ENCODE measurements at places on chromosomes 1 and 21. TPM values are rescaled to one million over a fixed set of nuclear protein-coding genes. Genes with fewer than 3 reads are reported as not detected.

GRCh38 chr1:87853576-87854351 is 525.1 kb downstream of the LMO4 start:
- no peak for DNase-seq

GRCh38 chr1:224647449-224647848 is 31.3 kb downstream of the CNIH3 start:
- DNase-seq = no peak

- no peak for DNase-seq
These were observed 549.9 kb downstream of the PLPP3 start for GRCh38 chr1:56029319-56030003.

GRCh38 chr1:59560807-59561450 is 253.8 kb upstream of the HOOK1 start:
- DNase-seq = no peak

GRCh38 chr1:244327533-244327932 is 124.2 kb downstream of the ADSS2 start:
- DNase-seq = no peak

GRCh38 chr1:148355976-148356375 is 127.1 kb downstream of the PPIAL4G start:
- DNase-seq = no peak

DNA sequence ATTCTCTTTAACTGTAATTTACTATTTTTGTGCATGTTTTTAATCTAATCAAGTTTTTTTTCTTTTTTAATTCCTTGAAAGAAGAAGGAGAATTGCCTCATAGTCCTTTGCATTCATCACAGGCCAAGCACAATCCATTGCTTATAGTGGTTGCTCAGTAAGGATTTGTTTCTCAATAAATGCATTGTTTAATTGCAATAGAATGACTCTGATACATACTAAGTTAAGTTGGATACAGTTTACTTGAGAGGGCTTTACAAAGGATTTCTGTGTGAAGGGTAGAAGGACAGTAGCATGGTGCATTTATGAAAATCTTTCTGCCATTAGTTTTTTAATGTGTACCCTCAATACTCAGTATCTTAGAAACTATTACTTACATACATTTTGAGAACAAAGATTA is 186.2 kb downstream of the LRRIQ3 start:
- DNase-seq = no peak

- DNase-seq = no peak
These were observed 121.7 kb downstream of the KIF26B start for GRCh38 chr1:245276445-245276844.

- DNase-seq = no peak
These were observed 21.8 kb upstream of the RIMKLA start for GRCh38 chr1:42358791-42359190.

- no peak for DNase-seq
These were observed 176.5 kb downstream of the HIVEP3 start for GRCh38 chr1:41742219-41742618.

DNA sequence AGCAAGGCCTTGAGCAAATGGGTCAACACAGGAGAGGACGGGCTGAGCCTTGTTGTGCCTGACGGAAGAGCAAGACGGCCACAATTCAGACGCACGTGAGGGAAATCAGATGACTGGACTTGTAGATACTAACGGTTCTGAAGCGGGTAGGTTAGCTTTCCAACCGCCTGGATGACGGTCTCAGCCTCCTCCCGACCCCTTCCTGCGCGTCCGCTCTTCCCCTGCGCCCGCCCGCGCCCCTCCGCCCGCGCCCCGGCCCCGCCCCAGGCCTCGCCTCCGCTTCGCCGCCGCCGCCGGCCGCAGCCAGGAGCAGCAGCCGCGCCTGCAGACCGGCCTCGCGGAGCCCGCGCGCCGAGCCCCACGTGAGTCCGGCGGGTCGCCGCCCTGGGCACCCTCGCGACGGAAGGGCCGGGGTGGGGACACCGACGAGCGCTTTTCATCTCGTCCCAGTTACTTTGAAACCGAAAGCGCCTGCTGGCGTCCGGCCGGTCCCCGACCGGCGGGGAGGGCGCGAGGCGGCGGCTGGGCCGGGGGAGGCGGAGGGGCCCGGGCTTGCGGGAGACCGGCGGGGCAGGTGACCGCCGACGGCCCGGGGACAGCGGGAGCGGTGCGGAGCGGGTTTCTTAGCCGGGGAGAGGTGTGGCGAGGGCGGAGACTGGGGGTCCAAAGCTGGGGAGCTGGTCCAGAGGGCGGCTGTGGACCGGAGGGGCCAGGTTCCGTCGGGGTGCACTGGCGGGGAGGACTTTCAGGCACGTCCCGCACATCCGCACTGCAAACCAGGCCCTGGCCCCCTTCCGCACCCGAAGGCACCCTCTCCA is at the start of gene TRAF5:
TSS of gene TRAF5 (plus strand) at position 306 of the 818 bp plus-strand sequence. CDS start 26,407 bp downstream, outside the sequence.
- peak; percentile 6 for DNase-seq

- DNase-seq = no peak
These were observed 40.4 kb downstream of the ZNF691 start for GRCh38 chr1:42886800-42887199.

DNA sequence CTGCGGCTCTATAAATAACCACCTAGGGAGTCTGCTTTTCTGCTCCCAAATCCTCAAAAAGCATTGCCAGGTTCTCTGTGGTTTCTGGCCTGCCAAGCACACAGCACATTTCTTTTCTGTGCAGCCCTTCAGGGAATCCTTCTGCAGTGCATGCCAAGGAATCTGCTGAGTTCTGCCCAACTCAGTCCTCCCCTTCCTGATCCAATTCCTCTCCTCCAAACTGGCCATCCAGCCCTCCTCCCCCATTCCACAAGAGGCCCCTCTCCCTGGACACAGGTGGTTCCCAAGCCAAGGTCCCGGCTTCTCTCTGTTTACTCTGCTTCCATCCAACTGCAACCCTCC is 61.8 kb downstream of the HIVEP3 start:
- no peak for DNase-seq

Gene KAZN
- total RNA-seq = 17.6 TPM

Gene KRTAP21-1
- total RNA-seq = not detected

Gene RSPH1
- 0.32 TPM for total RNA-seq

Gene FRRS1
- total RNA-seq = 9.9 TPM

Gene ALX3
- not detected for total RNA-seq

Gene ARHGEF19
- total RNA-seq = 3.0 TPM

Gene SYT11
- total RNA-seq = 0.12 TPM

Gene ELAPOR1
- 0.67 TPM for total RNA-seq

Gene MNDA
- total RNA-seq = not detected
